NCI-H1092 (cell line): ENCODE measurements at places on chromosomes 13 and 19.

DNA sequence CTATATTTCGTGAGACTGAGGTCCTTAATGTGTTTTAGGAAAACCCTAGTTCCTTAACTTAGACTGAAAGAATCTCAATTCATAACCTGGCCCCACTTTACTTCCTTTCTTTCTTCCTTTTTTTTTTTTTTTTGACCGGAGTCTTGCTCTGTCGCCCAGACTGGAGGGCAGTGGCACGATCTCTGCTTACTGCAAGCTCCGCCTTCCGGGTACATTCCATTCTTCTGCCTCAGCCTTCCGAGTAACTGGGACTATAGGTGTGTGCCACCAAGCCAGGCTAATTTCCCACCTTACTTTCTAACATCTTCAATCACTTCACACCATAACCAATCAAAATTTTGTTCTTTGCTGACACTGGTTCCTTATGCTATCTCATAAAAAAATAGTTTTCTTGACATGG is 2097.0 kb downstream of the PCDH9 start:
- no peak for DNase-seq

DNA sequence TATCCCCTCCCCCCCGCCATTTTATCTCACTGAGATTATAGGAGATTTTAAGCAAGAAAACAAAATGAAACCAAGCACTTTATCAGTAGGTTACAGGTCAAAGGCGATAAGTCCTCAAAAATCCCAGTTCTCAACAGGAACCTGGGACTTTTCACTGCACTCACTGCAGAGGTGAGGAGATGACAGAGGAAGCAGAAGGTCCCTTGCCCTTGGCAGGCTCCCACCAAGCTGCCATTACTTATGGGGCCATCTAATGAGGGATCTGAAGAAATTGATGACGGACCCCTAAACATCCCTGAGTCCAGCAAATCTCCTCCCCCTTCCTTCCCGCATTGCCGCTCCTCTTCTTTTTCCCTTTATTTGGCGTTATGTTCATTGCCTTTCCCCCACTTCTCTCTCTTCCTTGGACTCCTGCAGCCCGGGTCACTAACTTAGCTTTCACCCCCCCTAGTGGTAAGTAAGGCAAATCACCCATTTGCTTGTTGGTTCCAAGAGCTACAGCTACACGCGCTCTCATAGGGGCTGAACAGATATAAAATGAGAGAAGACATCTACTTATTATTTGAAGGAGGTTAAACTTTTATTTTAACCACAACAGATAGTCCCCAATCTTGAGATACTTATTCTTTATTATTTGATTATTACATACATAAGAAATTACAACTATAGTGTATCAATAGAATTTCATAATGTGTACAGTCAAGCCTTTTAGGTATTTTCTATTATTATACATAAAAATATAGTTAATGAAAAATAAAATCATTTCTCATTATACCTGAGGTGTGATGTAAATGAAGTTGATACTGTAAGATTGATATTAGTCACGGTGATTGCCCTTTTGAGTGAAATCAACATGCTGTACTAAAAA is 52.0 kb upstream of the ARGLU1 start:
- peak; percentile 22 for DNase-seq

GRCh38 chr13:81139987-81140386 is 799.1 kb upstream of the SPRY2 start:
- no peak for DNase-seq

DNA sequence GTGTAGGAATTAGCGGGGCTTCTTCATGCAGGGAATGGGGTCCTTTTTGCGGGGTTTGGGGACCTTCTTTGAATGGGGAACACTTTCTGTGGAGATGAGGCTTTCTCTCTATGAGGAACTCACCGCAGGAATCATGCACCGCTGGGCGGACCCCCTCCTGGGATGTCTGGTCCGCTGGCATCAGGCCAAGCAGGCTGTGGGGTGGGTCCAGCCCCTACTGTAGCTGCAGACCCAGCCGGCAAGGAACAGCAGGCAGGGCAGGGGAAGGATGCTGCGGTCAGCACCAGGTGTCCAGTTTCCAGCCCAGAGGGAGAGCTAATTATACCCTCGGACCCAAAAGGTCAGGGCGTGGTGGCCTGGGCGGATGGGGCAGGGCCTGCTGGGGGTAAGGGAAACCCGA is 1.8 kb downstream of the MYBPC2 start:
- no peak for DNase-seq

DNA sequence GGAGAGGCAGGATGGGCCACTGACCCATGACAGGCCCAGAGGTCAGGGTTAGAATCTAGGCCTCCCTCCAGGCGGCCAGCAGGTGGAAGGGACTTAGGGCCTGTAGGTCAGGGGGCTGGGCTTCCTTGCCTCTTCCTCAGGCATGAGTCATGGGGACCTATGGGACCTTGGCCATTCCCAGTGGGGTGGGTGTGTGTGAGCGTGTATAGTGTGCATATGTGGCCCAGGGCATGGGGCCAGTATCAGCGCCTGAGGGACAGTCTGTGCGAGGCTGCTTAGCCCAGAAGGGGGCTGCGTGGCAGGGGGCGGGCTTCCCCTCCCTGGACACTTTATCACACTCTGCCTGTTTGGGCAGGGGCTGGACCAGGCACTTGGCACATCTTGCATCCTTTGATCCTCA is 13.3 kb downstream of the KCTD15 start:
- no peak for DNase-seq

GRCh38 chr13:75715601-75716523 is 79.7 kb downstream of the LMO7 start:
- no peak for DNase-seq
